ENCODE measurements at places on chromosomes 12 and 14.

GRCh38 chr14:64812412-64812811 is 67.3 kb downstream of the SPTB start:
- no peak for DNase-seq

DNA sequence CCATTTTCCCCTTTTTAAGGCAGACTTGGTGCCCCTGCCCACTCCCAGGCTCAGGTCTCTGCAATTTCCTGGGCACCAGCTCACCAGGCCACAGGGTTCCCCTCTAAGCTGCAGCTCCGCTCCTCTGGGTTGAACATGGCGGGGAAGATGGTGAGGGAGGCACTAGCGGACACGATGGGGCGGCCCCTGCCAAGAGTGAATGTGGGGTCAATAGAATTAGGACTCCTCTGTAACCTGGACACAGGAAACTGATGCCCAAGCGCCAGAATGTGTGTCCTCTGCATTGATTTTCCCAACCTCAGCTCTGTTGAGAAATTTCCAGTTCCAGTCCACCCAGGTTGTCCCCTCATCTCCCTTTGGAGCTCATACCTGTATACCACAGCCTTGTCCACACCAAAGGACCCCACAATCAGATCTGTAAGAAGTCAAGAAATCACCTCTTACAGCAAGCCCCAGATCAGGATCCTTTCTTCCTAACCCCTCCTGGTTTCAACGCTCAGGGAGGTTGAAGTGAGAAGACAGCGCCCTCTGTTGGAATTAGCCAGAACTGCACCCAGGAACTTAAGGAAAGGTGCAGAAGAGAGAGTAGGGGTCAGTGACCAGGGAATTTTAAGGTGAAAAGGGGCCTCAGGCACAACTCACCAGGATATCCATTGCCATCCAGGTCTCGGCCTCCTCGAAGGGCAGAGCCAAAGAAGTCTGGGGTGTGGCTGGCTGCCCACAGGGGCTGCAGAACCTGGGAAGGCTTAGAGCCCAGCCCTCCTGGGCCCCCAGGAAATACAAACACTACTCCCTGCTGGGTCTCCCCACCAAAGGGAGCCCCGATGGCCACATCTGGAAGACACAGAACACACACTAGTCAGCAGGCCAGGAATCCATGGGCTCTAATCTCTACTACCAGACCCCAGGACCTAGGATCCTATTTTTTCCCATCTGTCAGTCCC is 14.7 kb downstream of the ITGA5 start:
- DNase-seq: peak; percentile 72

GRCh38 chr14:26128931-26129671 is 468.7 kb downstream of the NOVA1 start:
- DNase-seq: no peak

GRCh38 chr12:53115112-53115890 is 12.0 kb downstream of the SOAT2 start:
- DNase-seq: no peak

DNA sequence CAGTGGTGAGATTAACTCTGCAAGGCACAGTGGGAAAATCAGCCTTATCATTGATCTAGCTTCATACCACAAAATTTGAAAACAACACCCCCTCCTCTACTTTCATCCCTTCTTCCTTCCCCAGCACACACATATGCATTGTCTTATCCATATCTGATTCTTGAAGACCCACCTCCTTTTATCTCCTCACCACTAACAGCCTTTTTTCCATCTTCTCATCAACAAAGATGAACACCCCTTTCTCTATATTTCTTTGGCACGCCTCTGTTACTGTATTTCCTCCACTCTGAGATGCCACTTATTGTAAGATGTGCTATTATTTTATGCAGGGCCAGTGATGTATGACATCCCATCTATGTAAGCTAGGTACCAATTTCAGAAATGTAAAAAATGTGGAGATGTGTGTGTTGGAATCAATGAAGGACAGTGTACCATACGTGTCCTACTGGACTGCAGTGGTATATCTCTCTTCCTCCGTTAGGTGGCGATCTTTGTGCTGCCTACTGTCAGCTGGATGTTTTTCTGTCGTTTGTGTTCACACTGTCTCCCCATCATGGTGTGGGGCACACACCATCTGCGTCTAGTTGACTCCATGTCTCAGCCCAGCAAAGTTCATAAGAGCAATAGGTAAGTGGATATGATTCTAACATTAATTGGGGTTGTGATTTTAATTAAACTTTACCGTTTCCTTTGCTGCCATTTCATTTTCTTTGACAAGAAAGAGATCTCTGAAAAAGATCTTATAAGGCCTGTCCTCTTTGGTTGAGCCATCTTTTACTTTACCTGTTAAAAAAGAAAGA is 24.0 kb downstream of the CCDC38 start:
- peak; percentile 18 for DNase-seq

All from uterus (tissue), 4 donors.